CD4-positive, alpha-beta T cell (primary cell): ENCODE measurements at places on chromosomes 16 and 17.
A peak's percentile ranks its signal among the peaks of the same experiment; 100 is the strongest.

DNA sequence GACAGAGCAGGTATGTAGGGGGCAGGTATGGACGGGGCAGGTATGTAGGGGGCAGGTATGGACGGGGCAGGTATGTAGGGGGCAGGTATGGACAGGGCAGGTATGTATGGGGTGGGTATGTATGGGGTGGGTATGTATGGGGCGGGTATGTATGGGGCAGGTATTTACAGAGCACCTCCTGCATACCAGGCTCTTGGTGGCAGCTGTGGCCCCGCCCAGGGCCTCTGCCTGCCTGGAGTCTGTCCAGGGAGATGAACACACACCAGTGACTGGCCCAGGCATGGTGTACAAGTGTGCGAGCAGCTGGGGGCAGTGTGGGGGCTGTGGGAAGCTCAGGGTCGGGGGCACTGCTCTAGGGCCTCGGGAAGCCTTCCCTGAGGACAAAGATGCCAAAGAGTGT lies 4.4 kb downstream of the RPL3L start:
- no peak overlapping the region for H3K27ac ChIP-seq
- H3K4me3 ChIP-seq: no peak overlapping the region
- no peak for DNase-seq
- no peaks in the 10 kb centered on the region for H3K36me3 ChIP-seq
- H3K27me3 ChIP-seq: no peaks in the 10 kb centered on the region

DNA sequence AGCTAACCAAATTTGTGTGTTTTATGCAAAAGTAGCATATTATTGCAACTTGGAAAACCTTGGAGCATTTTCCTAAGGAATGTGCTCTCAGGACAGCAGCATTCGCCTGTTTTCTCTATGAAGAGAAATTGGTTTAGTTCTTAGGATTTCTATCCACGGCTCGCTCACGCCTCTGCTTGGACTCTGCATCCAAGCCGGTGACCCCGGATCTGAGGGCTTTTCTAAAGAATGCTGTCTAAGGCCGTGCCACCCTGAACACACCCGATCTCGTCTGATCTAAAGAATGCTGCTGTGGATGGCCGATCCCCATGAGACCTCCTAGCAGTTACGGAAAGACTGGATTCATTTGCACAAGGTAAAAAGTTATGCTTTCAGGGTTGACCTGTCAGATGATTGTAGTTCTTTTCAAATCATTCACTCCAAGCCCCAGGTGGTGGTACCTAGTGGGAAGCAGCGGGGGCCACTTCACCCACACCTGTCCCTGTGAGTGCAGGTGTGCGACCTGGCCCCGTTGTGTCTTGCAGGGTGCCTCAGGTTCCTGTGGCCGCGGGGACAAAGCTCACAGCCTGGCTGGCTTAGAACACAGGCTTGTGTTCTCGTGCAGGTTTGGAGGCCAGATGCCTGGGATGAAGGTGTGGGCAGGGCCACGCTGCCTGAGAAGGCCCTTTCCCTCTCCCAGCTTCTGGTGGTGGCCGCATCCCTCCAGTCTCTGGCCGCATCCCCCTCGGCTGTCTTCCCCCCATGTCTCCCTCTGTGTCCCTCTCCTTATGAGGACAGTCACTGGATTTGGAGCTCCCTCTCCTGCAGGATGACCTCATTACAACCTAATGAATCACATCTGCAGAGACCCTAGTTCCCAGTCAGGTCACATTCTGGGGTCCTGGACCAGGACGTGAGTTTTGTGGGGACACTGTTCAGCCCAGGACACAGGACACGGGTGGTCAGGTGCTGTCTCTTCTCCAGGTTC lies 71.1 kb downstream of the BANP start:
- H3K4me3 ChIP-seq: no peak overlapping the region
- H3K27me3 ChIP-seq: no peaks in the 10 kb centered on the region
- no peak for DNase-seq
- H3K36me3 ChIP-seq: peaks cover 40% of the 10 kb centered on the region
- H3K27ac ChIP-seq: no peak overlapping the region

GRCh38 chr17:59876107-59876506 lies 16.6 kb downstream of the TUBD1 start:
- no peak overlapping the region for H3K27ac ChIP-seq
- DNase-seq: no peak
- no peaks in the 10 kb centered on the region for H3K27me3 ChIP-seq
- no peaks in the 10 kb centered on the region for H3K4me1 ChIP-seq
- H3K4me3 ChIP-seq: no peak overlapping the region
- peaks cover 64% of the 10 kb centered on the region for H3K36me3 ChIP-seq

DNA sequence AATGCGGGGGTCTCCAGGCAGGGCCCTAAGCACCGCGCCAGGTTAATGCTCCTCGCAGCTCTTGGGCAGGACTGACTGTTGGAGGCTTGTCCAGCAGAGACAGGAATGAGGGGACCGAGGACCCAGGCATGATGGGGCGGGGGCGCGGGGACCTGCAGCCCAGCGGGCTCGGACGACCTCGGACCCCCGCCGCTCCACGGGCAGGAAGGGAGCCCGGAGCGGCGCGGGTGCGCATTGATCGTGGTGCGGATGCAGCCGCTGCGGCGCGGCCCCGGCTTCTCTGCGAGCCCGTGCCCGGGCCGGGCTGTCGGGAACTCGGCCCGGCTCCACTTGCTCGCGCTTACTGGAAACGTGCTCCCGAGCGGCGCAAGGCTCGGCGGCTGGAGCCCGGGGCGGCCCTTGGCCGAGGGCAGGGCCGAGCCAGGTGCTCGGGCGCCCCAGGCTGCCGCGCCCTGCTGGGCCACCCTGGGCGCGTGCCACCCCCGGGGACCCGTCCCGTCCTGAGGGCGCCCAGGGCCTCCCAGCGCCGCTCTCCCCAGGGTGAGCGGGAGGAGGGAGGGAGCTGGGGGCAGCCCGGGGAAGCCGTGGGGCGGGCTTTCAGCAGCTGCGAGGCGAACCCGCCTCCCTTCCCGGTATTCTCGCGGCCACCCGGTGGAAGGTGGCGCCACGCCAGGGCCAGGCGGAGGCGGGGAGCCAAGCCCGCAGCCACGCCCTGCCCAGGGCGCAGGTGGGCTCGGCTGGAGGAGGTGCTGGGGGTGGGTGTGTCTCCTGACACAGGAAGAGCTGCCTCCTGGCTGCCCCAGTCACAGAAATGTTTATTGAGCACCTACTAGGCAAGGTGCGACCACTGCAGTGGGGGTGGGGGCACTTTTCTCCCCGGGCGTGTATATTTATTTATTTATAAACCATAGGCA lies 45.9 kb downstream of the SOCS3 start:
- no peaks in the 10 kb centered on the region for H3K36me3 ChIP-seq
- H3K27ac ChIP-seq: no peak overlapping the region
- peaks cover 55% of the 10 kb centered on the region for H3K4me1 ChIP-seq
- DNase-seq: peak; percentile 73
- H3K4me3 ChIP-seq: peak overlapping the region; percentile 26
- no peaks in the 10 kb centered on the region for H3K27me3 ChIP-seq

DNA sequence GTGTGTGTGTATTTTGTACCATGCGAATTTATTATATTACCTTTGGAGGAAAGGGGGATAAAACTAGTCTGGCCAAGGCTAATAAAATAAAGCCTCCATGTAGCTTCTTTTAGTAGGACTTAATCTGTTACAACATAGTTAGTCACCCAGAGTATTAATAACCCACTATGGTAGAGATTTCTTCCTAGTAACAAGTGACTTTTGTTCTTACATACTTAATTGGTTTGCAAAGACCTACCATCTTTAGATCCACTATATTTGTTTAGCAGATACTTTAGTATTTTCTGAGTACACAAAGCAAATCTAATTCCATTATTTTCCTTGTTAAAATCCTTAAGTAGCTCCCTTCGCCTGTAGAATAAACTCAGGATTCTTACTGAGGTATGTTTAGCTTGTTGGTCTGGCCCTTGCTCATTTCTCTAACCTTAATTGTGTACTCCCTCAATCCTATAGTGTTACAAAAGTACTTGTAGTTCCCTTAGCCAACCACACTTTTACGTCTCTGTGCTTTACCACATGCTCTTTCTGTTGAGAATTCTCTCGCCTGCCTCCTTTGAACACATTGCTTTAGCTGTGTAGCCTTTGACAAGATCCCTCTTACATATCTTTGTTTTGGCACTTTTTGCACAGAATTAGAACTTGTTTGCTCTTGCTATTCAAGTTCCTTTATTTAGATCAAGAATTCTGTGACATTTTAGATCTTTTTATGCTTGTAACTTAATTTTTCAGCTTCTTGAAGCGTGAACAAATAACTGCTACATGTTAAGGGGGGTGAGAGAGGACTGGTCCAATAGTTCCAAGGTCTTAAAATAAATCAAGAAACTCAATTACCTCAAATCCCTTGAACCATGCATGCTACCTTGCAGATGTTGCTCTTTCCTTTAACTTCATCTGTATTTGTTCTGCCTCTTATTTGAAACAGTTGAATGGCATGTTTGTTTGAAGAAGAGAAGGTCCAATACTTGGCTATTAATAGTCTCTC lies 23.8 kb downstream of the CLTC start:
- no peak overlapping the region for H3K27ac ChIP-seq
- H3K4me1 ChIP-seq: peaks cover 23% of the 10 kb centered on the region
- no peak overlapping the region for H3K4me3 ChIP-seq

- H3K36me3 ChIP-seq: no peaks in the 10 kb centered on the region
- no peak overlapping the region for H3K4me3 ChIP-seq
- no peaks in the 10 kb centered on the region for H3K27me3 ChIP-seq
These were observed 9.3 kb upstream of the WBP2 start for GRCh38 chr17:75864448-75864871.

DNA sequence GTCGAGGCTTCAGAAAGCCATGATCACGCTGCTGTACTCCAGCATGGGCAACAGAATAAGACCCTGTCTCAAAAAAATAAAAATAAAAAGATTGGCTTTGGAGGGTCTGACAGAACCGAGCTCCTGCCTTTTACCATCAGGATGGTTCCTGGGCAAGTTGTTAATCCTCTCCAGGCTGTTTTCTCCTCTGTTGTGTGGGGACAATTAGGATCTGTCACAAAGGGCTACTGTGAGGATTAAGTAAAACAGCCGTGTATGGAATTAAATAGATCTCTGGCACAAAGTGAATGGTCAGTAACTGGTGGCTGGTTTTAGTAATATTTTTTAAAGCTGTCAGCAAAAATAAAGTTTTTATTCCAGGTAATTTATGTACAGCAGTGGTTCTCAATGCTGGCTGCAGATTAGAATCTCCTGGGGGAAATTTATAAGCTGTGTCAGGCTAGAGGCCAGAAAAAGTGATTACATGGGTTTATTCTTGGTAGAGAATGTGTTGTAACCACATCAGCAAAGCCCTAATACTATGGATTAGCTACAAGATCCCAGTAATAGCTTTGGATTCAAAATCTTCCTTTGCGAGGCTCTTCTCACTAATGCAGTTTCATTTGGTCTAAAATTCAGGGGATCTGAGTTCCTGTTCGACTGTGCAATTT lies 47.2 kb downstream of the GPRC5B start:
- no peak for DNase-seq
- H3K4me1 ChIP-seq: no peaks in the 10 kb centered on the region
- H3K27me3 ChIP-seq: no peaks in the 10 kb centered on the region
- H3K27ac ChIP-seq: no peak overlapping the region
- H3K36me3 ChIP-seq: no peaks in the 10 kb centered on the region
- no peak overlapping the region for H3K4me3 ChIP-seq

- H3K36me3 ChIP-seq: no peaks in the 10 kb centered on the region
- no peaks in the 10 kb centered on the region for H3K4me1 ChIP-seq
- no peak overlapping the region for H3K27ac ChIP-seq
- DNase-seq: no peak
- H3K27me3 ChIP-seq: no peaks in the 10 kb centered on the region
These were observed 7.5 kb upstream of the NKD1 start for GRCh38 chr16:50540711-50541007.

DNA sequence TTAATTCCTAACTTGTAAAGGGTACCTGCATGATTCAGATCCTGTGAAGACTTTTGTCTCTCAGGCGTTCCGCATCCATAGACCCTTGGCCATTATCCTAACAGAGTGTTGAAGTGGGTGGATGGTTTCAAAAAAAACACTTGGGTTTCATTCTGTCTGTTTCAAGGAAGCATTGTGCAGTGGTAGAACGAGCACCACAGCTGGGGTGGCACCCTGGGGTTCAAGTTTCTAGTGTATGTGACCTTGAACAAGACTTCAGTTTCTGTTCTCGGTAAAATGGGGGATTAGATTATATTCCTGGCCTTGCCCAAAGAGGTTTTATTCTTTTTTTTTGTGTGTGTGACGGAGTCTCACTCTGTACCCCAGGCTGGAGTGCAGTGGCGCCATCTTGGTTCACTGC lies 74.3 kb downstream of the MSI2 start:
- no peaks in the 10 kb centered on the region for H3K4me1 ChIP-seq
- no peaks in the 10 kb centered on the region for H3K27me3 ChIP-seq
- no peak for DNase-seq
- H3K4me3 ChIP-seq: no peak overlapping the region

DNA sequence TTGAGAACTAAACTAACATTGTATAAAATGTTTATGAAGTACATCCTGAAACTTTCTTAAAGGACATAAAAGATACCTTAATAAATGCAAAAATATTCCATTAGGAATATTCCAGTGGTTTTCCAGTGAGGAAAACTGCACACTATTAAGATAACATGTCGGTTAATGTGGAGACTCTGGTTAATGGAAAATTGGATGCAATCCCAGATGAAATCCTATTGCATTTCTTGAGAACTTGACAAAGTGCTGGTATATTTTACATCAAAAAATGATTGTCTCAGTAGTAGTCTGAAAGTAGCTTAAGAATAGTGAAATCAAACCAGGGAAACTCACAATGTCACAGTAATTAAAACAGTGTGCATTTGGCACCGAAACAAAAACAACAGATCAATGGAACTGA lies 202.5 kb upstream of the MON1B start:
- no peak overlapping the region for H3K27ac ChIP-seq
- H3K27me3 ChIP-seq: no peaks in the 10 kb centered on the region
- no peaks in the 10 kb centered on the region for H3K4me1 ChIP-seq
- no peak for DNase-seq
- H3K4me3 ChIP-seq: no peak overlapping the region

DNA sequence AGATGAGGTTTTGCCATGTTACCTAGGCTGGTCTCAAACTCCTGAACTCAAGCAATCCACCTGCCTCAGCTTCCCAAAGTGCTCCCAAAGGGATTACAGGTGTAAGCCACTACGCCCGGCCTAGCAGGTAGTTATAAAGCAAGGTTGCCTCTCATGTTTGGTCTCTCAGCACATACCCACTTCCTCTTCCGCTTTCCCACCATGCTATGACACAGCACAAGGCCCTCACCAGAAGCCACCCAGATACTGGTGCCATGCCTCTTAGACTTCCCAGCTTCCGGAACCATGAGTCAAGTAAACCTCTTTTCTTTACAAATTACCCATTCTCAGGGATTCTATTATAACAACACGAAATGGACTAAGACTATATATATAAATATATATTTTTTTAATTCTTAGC lies 143.6 kb downstream of the COPRS start:
- no peaks in the 10 kb centered on the region for H3K27me3 ChIP-seq
- H3K36me3 ChIP-seq: no peaks in the 10 kb centered on the region
- H3K27ac ChIP-seq: no peak overlapping the region
- no peak overlapping the region for H3K4me3 ChIP-seq

GRCh38 chr16:65480281-65481091 lies 358.6 kb upstream of the CDH11 start:
- H3K27ac ChIP-seq: no peak overlapping the region
- H3K4me3 ChIP-seq: no peak overlapping the region
- H3K36me3 ChIP-seq: no peaks in the 10 kb centered on the region
- no peaks in the 10 kb centered on the region for H3K27me3 ChIP-seq
- no peak for DNase-seq

- H3K27ac ChIP-seq: no peak overlapping the region
- DNase-seq: no peak
- H3K4me3 ChIP-seq: no peak overlapping the region
- H3K27me3 ChIP-seq: peaks cover 14% of the 10 kb centered on the region
- peaks cover 10% of the 10 kb centered on the region for H3K4me1 ChIP-seq
These were observed 40.9 kb upstream of the MEOX1 start for GRCh38 chr17:43702637-43703036.

- no peaks in the 10 kb centered on the region for H3K36me3 ChIP-seq
- no peaks in the 10 kb centered on the region for H3K4me1 ChIP-seq
These were observed 6.3 kb upstream of the PRKAR1A start for GRCh38 chr17:68505951-68506350.
